Peyer's patch (tissue), 4 donors: ENCODE measurements at places on chromosomes 6 and 20.

GRCh38 chr6:22448291-22448711 is 121.1 kb upstream of the HDGFL1 start:
- no peak for DNase-seq

- no peak for DNase-seq
These were observed 577.3 kb downstream of the PRKN start for GRCh38 chr6:162150295-162150694.

- no peak for DNase-seq
These were observed 519 bp downstream of the MTRF1L start for GRCh38 chr6:153001767-153002612.

- no peak for DNase-seq
These were observed 186.2 kb downstream of the CDH4 start for GRCh38 chr20:61438285-61438684.

- no peak for DNase-seq
These were observed 919.6 kb downstream of the KIF16B start for GRCh38 chr20:15653396-15654207.

DNA sequence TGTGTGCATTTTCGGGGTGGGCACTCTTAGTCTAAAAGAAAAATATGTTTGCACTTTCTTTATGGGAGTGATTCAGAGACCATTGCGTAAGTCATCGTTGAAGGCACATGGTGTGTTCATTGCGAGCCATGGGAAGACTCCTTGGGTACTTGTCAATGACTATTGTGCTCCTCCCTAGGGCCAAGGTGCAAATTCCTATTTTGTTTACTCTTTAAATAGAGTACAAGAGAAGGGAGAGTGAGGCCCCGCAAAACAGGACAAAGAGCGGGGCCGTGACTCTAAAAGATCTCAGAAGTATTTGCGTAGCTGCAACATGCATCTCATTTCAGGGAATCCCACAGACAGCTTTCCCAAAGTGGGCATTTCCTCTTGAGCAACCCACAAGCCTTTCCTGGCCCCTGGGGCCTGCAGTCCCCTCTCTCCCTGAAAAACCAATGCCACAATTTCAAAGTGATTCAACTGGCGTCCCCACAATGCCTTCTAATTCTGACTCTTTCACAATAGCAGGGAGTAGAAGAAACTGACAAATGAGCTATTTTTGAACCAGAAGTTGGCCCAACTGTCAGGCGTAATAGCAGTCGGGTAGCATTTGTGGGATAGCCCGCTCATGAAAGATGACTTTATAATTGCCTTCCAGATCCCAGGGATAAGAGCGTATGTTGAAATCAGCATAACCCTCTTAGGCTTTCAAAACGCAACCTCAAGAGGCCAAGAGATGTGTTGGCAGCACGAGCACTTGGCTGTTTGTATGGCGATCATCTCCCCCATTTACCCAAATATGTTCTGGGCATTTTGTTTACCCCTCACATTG is 277.9 kb upstream of the BMP2 start:
- no peak for DNase-seq

DNA sequence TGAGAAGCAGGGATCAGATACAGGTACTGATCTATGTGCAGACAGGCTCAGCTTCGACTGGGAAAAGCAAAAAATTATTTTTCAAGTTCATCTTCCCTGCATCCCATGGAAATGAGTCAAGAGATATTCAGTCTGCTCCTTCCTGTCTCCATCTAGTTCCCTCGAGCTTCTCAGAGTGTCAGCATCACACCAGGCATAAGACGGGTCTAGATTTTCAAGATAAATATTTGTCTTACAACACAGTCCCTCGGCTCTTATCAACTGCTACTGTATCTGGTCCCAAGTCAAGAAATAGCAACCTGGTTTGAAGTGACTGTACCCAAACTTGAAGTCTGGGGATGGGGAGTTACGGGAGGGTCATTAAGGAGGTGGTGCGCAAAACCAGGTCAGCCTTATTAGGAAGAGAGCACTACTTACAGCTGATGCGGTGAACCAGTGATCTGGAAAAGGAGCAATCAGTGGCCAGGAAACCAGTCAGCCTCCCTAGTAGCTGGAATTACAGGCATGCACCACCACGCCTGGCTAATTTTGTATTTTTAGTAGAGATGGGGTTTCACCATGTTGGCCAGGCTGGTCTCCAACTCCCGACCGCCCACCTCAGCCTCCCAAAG is 29.7 kb downstream of the ZMYND8 start:
- DNase-seq = no peak

DNA sequence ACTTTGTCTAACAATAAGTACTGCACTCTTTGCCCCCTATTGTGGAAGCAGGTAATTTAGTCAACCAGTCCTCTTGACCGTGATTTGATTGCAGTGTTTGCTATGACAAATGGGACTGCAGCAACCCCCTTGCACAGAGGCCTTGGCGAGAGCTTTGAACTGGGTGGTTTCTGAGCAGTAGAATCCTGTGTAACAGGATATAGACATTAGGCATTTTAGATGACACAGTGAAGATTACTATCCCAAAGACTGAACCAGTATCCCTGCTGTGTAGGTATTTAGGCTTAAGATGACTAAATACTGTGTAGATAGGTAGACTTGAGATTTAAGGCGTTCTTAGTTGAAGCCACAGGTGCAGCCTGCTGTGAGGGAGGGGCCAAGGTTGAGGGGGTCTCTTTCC is 9.9 kb downstream of the DNMT3B start:
- no peak for DNase-seq

DNA sequence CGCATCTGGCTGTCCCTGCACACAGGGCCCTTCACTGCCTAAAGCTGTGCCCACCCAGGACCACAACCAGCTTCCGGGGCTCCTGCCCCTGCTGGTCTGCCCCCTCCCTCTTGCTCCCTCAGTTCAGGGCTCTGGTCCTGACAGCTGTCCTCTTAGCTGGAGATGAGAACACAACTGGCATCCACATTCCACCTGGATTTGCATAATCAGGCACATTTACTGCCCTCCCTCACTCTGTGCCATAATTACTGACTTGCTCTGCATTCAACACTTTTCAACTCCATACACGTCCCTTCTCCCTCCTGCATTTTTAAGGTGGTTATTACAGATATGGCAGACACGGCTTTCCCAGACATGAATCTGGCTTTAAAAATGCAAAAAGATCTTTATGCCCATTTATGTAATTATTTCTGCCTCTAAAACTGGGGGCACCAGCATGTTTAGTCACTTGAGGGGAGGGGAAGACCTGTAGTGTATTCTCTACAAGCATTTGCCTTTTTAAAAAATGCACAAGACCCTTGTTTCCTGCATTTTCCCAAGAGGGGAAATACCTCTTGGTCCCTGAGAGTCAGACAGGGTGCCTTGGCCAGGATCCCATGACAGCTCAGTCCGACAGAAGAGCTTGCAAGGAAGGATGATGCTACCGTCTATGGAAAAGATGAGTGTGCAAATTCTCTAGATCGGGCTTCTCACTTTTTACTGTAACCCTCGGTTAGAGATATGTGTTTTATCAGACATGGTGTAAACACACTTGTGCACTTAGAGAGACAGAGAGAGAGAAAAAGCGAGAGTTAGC is 401.8 kb downstream of the PREX1 start:
- DNase-seq = no peak

DNA sequence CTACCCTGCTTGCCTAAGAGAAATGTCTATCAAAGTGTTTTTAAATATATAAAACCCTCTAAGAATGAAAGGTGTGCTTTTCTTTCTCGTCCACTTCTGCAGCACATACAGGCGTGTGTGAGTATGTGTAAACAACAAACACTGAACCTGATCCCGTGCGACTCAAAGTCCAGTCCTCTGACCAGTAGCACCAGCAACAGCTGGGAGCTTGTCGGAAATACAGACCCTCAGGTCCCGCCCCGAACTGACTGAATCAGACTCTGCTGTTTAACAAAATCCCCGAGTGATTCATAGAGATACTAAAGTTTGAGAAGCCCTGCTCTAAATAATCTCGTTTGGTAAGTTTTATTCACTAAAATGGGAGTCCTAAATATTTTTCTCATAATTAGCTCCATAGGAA is 208.0 kb upstream of the KCNQ5 start:
- no peak for DNase-seq

GRCh38 chr6:134740473-134741199 is 209.3 kb downstream of the ALDH8A1 start:
- DNase-seq = no peak
